Keratinocyte (primary cell): ENCODE measurements at places on chromosomes 12 and 14. TPM values are rescaled to one million over a fixed set of nuclear protein-coding genes. Genes with fewer than 3 reads are reported as not detected.
A peak's percentile ranks its signal among the peaks of the same experiment; 100 is the strongest.

The ANKS1B gene
- 0.04 TPM in 1 of 3 replicates, not detected in the others for polyA plus RNA-seq

The KRT6A gene
- 10,395 to 23,012 TPM (median 12,338 TPM) in 3 replicates for polyA plus RNA-seq

- H3K36me3 ChIP-seq = no peaks in the 10 kb centered on the region
- H3K27me3 ChIP-seq = no peaks in the 10 kb centered on the region
- DNase-seq = no peak
- H3K4me1 ChIP-seq = peaks cover 10% of the 10 kb centered on the region
Measured at GRCh38 chr12:49195736-49196135, 6.9 kb upstream of the TUBA1A start.

The ABCC9 gene
- polyA plus RNA-seq = under 0.01 to 0.01 TPM in 2 of 3 replicates, not detected in the other

DNA sequence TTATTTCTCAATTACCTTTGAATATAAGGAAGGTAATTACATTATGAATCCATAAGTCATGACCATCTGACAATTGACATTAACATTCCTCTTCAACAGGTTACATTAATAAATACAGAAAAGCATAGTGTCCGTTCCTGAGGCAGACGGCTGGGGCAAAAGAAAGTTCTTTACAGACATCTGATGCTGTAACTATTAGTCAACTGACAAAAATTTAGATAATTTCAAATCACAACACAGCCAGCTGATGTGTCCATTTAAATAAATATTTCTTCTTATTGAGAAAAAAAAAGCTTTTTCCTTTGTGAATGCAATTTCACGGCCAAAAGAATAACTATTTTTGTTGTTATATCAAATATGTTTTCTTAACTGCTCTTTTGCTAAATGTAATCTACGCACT is 9.2 kb upstream of the PYROXD1 start:
- no peaks in the 10 kb centered on the region for H3K4me1 ChIP-seq
- H3K27ac ChIP-seq = no peak overlapping the region
- H3K4me3 ChIP-seq = no peak overlapping the region
- H3K27me3 ChIP-seq = no peaks in the 10 kb centered on the region
- H3K36me3 ChIP-seq = no peaks in the 10 kb centered on the region
- no peak for DNase-seq

DNA sequence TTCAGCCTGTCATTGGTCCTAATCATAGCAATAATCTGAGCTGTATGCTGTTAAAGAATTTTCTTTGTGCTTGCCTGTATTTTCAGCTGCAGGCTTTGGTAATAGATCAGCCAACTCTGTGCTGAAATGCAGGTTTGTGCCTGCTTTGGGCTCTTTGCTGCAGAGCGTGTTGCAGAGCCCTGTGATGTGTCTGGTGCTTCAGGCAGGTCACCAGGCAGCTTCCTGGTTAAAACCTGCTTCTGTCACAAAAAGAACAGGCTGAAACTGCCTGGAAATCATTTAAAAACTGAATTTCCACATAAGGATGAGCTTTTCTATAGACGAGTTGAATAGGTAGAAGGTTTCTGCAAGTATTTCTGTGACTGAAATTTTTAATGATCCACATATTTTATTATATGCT is 3.1 kb downstream of the DIP2B start:
- H3K4me3 ChIP-seq = peak overlapping the region; percentile 74
- H3K36me3 ChIP-seq = peaks cover 2% of the 10 kb centered on the region
- no peaks in the 10 kb centered on the region for H3K27me3 ChIP-seq
- DNase-seq = no peak

DNA sequence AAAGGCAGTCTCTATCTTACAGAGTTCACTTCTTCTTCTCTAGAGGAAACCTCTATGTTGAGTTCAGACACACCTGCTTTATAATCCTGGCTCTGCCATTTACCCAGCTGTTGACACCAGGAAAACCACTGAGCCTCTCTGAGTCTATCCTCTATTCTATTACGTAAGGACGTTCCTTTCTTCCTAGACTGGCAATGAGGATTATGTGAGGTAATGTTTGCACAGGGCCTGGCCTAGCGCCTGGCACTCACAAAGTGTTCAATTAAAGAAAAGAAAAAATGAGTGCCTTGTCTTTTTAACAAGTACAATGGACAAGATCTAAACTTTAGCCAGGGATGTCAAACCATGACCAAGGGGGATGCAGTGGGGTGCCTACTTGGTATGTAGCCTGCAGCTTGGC is 641.9 kb upstream of the TBX3 start:
- DNase-seq = no peak
- no peak overlapping the region for H3K4me3 ChIP-seq
- H3K4me1 ChIP-seq = peaks cover 21% of the 10 kb centered on the region
- H3K27me3 ChIP-seq = no peaks in the 10 kb centered on the region
- H3K27ac ChIP-seq = no peak overlapping the region
- no peaks in the 10 kb centered on the region for H3K36me3 ChIP-seq

DNA sequence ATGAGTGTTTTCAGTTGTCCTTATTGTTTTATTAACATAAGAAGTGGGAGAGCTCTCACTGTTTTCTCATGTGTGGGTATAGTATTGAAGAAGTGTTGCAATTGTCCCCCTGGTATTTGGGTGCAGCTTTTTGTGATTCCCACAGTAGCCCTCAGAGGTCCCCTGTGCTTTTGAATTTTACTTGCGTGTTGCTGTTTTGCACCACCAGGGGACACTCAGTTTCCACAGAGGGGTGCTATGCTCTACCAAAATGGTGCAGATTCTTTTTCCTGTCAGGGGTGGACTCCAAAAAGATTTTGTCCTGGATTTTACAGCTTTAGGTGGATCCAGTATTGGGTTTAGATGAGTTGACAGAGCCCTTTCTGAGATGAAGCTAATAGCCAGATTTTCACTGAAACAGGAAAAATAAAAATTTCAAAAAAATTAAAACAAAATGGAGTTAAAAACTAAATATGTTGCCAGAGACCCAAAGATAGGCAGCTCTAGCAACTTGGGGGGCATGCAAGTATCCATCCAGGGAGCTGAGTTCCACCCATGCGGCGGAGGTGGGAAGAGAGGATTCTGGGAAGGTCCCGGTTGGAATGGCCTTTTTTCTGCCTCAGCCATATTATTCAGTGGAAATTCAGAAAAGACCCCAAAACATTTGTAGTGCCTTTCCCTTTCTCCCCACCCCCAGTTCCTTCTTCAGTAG is 50.2 kb downstream of the TTLL5 start:
- H3K27me3 ChIP-seq = no peaks in the 10 kb centered on the region
- H3K4me3 ChIP-seq = no peak overlapping the region
- H3K4me1 ChIP-seq = peaks cover 15% of the 10 kb centered on the region
- DNase-seq = no peak
- H3K27ac ChIP-seq = peak overlapping the region; percentile 19

DNA sequence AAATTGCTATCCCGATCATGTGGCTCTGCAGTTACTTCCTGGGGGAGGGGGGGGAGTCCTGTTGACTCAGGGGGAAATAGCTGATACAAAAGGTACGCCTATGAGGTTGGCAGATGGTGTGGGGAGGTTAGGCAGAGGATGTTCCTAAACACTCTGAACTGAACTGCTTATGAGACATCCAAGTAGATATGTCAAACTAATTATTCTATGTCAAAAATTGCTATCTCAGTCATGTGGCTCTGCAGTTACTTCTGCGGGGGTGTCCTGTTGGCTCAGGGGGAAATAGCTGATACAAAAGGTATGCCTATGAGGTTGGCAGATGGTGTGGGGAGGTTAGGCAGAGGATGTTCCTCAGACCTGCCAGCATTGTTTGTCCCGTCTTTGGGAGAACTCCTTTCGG is 5.1 kb upstream of the VCPKMT start:
- no peaks in the 10 kb centered on the region for H3K27me3 ChIP-seq
- H3K36me3 ChIP-seq = peaks cover 13% of the 10 kb centered on the region
- no peak overlapping the region for H3K4me3 ChIP-seq
- no peak overlapping the region for H3K27ac ChIP-seq
- H3K4me1 ChIP-seq = peaks cover 3% of the 10 kb centered on the region

DNA sequence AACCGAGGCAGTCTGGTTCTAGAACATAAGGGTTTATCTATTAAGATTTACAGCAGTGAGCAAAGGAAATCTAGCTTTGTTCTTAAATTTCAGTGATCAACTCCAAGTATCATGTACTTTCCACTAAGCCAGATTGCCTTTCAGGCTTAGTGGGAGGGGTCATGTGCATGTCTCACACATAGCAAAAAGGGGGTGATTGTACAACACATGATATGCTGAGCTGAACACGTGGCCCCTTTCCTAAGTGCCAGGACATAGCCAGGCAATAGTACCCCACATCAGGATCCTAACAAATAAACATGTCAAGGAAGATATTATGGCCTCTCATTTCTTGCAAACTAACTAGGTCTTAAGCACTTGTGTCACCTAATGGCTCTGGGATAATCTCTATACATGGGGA is 347.2 kb downstream of the C12orf75 start:
- H3K27me3 ChIP-seq = no peaks in the 10 kb centered on the region
- no peak overlapping the region for H3K4me3 ChIP-seq
- no peak for DNase-seq
- H3K4me1 ChIP-seq = no peaks in the 10 kb centered on the region
- no peaks in the 10 kb centered on the region for H3K36me3 ChIP-seq

GRCh38 chr12:22543246-22544037 is 900 bp downstream of the C2CD5 start:
- H3K27me3 ChIP-seq = no peaks in the 10 kb centered on the region
- H3K36me3 ChIP-seq = no peaks in the 10 kb centered on the region
- peak overlapping the region; percentile 81 for H3K4me3 ChIP-seq
- DNase-seq = no peak

The CMKLR1 gene
- polyA plus RNA-seq = 0.13 TPM in 1 of 3 replicates, not detected in the others

DNA sequence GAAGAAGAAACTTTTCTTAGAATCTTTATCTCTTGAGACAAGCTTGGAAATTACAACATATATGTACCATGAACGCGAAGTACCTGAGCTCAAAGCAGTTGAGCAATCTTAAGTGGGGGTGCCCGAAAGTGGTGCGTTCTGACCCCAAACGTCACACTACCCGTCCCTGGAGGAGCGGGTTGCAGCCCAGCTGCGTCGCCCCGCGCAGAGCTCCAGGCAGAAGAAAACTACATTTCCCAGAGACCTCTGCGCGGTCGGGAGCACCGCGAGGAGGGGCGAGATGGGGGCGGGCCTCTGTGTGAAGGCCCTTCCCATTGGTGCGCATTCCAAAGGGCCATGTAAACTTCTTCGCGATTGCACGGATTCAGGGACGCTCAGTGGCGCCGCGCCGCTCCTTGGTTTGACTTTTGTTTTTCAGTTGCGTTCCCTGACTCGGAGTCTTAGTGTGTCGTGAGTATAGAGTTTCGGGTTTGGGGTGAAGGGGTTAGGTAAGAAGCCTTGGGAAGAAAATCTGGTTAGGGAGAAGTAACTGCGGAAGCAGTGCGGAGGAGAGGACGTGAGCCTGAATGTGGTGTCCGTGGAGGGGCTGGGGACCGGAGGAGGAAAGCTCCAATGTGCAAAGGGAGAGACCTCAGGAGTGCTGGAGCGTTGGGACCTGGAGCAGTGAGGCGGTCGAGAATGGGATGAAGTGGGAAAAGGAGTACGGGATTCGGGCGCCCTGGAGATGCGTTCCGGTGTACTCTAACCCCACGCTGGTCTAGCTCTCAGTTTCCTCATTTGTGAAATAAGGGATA is at the start of gene CCDC77:
Gene CCDC77, plus strand, starts transcription at position 410 of the 794 bp plus-strand sequence. CDS start 7,740 bp downstream, outside the sequence.
- no peaks in the 10 kb centered on the region for H3K27me3 ChIP-seq
- peak within 1 kb of the TSS; percentile 80 for H3K27ac ChIP-seq
- DNase-seq = peak; percentile 42
- peaks cover 3% of the 10 kb centered on the region for H3K36me3 ChIP-seq

The SYT10 gene
- polyA plus RNA-seq = 0.03 TPM in 1 of 3 replicates, not detected in the others

DNA sequence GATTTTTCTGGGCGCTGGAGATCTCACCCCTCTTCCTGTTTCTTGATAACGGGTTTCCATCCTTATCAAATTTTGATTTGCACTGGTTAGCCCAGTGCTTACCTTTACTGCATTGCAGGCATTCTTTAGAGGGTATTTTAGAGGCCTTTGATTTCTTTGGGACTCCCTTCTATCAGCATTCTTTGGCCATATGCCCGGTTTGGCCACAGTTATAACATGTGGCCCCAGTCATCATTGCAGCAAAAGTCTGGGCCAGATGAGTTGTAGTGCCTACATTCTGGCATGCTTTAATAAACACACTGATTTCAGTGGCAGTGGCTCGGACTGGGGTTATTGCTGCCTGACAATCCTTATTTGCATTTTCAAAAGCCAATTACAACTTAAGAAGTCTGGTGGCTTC is 82.3 kb downstream of the KCNMB4 start:
- H3K4me1 ChIP-seq = peaks cover 3% of the 10 kb centered on the region
- no peak for DNase-seq
- H3K4me3 ChIP-seq = no peak overlapping the region
- H3K27ac ChIP-seq = no peak overlapping the region
- H3K27me3 ChIP-seq = no peaks in the 10 kb centered on the region

- H3K4me3 ChIP-seq = no peak overlapping the region
- H3K27ac ChIP-seq = no peak overlapping the region
- no peak for DNase-seq
- no peaks in the 10 kb centered on the region for H3K27me3 ChIP-seq
Measured at GRCh38 chr14:94143239-94143638, 13.8 kb upstream of the IFI27L2 start.

- no peaks in the 10 kb centered on the region for H3K36me3 ChIP-seq
- H3K27me3 ChIP-seq = no peaks in the 10 kb centered on the region
- no peak for DNase-seq
- peaks cover 10% of the 10 kb centered on the region for H3K4me1 ChIP-seq
- no peak overlapping the region for H3K4me3 ChIP-seq
Measured at GRCh38 chr14:102806447-102806846, 29.2 kb downstream of the TRAF3 start.

- no peak for DNase-seq
- peaks cover 5% of the 10 kb centered on the region for H3K36me3 ChIP-seq
- no peak overlapping the region for H3K4me3 ChIP-seq
- H3K27ac ChIP-seq = no peak overlapping the region
Measured at GRCh38 chr12:563250-563781, 99.9 kb downstream of the NINJ2 start.

The GSG1 gene
- 0.05 TPM in 1 of 3 replicates, not detected in the others for polyA plus RNA-seq

- peaks cover 4% of the 10 kb centered on the region for H3K36me3 ChIP-seq
- no peak overlapping the region for H3K4me3 ChIP-seq
- H3K27me3 ChIP-seq = no peaks in the 10 kb centered on the region
- H3K27ac ChIP-seq = peak overlapping the region; percentile 3
- peaks cover 13% of the 10 kb centered on the region for H3K4me1 ChIP-seq
Measured at GRCh38 chr12:21642707-21643389, 14.8 kb downstream of the LDHB start.

DNA sequence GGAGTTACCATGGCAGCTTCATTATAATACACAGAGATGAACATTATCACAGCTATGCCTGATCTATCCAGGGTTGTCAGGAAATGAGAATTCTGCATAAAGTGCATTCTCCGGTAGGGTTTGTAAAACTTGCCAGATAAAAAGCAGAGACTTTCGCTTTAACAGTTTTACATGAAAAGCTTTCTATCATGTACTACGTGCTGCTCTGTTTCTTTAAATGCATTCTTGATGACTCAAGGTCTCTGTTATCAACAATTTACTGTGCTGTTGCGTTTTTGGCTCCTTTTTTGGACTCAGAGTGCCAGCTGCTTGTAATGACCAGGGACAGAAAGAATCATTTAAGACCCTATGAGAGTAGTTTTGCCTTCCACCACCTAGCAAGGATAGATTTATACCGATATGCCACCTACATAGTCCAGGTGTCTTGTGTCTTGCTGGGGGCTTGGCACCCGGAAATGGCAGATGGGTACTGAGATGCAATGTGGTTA is 371.2 kb downstream of the BTG1 start:
- peaks cover 26% of the 10 kb centered on the region for H3K4me1 ChIP-seq
- peak overlapping the region; percentile 48 for H3K27ac ChIP-seq
- no peaks in the 10 kb centered on the region for H3K36me3 ChIP-seq
- DNase-seq = peak; percentile 7
